ENCODE measurements at places on chromosomes 1 and 21.

DNA sequence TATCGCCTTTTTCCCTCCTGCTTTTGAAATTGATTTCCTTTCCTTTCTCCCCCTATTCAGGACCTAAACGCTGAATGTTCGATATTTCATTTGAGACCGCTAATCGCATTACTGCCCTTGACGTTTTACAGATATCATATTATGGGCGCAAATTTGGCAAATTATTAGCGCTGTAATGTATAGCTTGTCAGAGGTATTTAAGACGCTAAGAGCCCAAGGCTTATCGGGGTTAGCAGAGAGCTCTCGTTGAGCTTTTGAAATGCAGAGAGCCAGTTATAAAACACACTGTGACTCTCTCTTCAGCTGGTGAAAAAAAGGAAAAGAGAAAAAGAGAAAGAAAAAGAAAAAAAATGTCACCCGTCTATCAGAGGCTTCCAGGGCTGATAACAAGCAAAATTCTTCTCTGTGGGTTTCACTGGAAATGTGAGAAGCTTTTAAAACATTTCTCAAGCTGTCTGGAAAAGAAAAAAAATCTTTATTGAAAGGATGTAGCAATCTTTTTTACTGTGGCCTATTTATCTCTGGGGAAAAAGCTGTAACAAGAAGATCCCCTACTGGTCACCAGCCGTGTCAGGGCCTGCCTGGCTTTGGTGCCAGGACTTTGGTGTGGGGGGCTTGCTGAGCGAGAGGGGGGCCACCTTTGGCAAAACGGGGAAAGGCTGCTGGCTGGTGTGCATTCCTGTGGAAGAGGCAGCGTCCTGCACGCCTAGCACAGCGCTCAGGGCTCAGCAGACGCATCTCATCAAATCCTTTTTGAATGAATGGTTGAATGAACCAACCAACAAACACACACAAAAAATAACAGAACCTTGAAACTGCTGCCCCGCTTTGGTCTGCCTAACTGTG, 119.8 kb downstream of the RNF220 start:
- DNase-seq: no peak

DNA sequence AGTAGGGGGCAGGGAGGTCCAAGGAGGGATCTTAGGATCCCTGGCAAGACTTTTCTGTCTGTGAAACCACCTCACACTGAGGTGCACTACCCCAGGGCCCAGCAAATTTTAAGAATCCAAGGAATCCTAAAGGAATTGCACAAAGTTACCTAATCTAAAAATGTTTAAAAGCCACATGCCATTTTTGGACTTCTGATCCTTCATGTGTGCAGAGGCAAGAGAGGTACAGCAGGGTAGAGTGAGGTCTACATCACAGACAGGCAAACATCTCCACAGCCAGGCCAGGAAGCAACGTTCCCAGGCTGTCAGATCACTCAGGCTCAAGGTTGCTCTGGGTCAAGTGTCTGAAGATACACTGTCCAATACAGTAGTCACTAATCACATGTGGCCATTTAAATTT, 324.6 kb upstream of the DUSP10 start:
- no peak for DNase-seq

GRCh38 chr1:48830715-48831114, 54.0 kb upstream of the BEND5 start:
- no peak for DNase-seq

- DNase-seq: no peak
These were observed 12.2 kb downstream of the SMAP2 start for GRCh38 chr1:40385437-40386358.

GRCh38 chr1:180530501-180530900, 28.1 kb upstream of the ACBD6 start:
- DNase-seq: peak; percentile 97

DNA sequence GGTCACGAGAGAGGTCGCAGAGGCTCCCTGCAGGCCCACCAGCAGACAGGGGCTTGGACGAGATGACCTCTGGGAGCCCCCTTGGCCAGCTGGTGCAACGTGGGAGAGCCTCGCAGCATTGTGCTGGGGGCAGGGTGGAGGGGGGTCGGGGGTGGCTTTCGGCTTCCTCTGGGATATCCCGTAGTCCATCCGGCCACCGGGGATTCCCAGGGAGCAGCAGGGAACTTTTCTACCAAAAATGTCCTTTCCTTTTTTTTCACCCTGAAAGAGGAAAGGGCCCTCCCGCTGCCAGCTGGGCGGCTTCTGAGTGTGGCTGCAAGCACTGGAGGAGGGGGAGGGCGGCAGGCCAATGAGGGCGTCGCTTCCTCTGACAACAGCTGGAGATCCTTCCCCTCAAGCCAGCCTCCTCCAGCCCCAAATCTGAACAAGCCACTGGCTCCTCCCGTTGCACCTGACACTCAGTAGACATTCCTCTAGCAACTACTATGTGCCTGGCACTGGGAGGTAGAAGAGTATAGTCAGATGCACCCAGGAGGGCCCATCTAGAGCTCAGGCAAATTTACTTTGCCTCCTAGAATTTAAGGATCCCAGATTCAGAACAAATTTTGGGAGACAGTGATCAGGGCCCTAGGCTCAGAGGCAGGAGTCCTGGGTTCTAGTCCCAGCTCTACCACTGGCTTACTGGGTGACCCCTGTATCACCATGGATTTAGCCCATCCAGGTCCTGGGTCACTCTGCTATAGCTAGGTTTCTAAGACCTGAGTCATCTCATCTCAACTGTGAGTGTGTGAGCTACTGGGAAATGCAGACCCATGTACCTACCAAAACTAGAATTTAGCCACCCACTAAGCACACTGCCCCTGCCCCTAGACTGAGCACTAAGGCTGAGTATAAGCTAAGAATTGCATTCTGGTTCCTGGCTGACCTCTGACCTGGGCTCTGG, 2.7 kb downstream of the MOB3C start:
- DNase-seq: peak; percentile 72

GRCh38 chr1:101995984-101996745, 561 bp downstream of the OLFM3 start:
- no peak for DNase-seq

- DNase-seq: no peak
These were observed 17.7 kb downstream of the NMNAT1 start for GRCh38 chr1:9960706-9961562.

DNA sequence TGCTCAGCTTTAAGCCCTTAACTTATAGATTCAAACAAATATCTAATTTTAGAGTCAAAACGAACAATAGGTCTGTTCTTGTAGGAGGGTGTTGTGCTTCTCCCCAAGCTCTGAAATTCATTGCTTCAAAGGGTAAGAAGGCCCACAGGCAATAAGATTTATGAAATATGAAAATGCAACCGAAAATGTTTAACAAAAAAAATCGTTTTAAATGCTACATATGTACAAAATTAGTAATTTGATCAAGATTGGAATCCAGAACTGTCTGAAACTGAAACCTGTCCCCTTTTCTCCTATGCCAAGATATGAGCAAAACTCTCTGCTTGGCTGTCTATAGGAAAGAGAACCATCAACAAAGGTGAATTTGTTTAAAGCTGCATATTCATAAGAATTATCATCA, 534.3 kb downstream of the PLPP3 start:
- no peak for DNase-seq

- no peak for DNase-seq
These were observed 3.7 kb downstream of the RNF19B start for GRCh38 chr1:32960819-32961355.

DNA sequence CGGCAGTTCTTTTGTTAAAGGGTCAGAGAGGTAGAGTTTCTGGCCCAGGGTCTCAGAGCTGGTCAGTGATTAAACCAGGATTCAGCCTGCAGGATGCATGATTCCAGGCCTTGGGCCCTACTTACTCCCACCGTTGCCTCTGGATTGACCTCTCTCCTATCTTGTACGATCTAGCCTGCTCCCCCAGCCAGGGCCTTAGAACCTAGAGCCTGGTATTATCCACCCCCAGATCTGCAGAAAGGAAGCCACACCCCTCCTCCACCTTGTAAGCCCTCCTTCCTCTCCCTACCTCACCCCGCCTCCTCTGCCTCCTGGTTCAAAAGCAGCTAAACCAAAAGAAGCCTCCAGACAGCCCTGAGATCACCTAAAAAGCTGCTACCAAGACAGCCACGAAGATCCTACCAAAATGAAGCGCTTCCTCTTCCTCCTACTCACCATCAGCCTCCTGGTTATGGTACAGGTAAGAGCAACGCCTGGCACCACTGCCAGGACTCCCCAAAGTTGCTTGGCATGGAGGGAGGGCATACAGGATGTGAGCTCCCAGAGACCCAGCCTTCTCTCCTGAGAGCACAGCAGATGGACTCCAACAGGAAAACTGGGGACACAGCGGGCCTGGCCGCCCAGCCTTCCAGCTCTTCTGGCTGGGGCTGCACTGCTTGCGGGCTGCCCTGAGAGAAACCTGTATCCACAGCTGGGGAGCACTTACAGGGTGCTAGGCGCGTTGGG, at the start of gene CD52:
Gene CD52 (plus strand): TSS at position 347 of the 726 bp plus-strand sequence. CDS start 60 bp downstream, at position 407.
- no peak for DNase-seq

- DNase-seq: no peak
These were observed 29.4 kb downstream of the SPATA46 start for GRCh38 chr1:162347281-162347680.

DNA sequence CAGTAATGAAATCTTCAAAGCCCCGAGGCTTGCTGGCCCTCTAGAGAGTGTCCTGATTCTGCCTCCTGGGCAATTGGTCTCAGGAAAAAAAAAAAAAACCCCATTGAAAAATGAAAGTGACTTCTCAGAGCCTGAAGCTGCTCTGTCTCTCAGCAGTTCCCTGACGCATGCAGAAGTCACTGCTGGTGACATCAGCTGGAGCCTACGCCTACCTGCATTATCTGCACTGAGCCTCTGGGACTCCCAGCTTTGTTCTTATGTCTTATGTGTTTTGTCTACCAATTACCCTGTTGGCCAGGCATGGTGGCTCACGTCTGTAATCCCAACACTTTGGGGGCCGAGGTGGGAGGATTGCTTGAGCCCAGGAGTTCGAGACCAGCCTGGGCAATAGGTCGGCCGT, 10.1 kb upstream of the SLC25A33 start:
- peak; percentile 59 for DNase-seq

DNA sequence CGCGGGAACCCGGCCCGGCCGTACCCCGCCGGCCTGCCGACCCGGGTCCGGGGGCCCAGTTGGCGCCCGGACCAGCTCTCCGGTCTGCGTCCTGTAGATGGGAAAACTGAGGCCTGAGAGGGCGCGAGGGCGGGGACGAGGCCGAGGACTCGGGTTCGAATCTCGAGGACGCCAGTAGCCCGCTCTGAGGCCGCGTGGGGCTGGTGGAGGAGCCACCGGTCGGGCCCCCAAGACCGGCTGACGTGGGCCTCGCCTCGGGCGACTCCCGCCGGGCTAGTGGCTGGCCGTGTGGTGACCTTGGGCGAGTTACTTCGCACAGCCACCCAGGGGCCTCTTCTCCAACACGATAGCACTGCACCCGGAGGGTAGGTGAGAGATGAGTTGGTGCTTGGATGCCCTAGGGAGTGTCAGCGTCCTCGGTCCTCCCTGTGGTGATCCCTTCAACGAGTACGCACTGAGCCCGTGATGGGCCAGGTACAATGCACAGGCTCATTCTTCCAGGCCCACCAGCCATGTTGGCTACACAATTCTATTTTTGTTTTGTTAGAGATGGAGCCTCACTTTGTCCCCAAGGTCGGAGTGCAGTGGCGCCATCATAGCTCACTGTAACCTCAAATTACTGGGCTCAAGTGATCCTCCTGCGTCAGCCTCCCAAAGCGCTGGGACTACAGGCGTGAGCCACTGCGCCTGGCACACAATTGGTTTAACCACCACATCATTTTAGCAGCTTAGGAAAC, 404 bp upstream of the SCMH1 start:
- no peak for DNase-seq

DNA sequence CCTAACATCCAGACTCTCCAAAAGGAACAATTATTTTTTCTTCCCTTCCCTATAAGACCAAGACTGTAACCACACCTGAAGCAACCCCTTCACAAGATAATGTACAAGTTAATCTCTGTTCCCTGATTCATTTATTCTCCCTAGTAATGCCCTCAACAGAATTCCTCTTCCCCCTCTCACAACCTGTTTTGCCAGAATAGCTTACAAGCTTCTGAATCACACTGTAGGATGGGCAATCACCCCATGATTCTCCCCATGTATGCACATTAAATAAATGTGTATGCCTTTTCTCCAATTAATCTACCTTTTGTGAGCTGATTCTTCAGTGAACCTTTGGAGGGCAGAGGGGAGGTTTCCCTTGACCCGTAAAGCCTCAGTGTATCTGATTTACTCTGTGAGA, 20.9 kb upstream of the RNF11 start:
- peak; percentile 91 for DNase-seq

- DNase-seq: peak; percentile 16
These were observed 760 bp upstream of the NPHP4 start for GRCh38 chr1:5992814-5993555.

DNA sequence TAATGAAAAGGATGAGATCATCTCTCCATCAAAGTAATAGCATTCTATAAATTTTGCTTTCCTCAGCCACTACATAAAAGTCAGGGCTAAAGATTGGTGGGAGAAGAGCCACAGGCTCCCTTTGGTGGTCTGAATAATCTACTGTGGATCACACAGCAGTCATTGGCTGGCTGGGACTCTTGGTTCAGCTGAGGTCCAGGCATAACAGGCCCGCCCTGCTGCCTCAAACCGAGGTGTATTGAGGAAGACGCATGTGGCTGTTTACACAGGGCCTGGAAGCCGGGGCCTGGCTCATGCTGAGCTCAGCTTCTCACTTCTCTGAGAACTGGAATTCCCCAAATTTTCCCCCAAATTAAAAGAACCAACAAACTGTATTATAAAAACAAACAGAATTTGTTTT, 139.2 kb downstream of the PTPRC start:
- no peak for DNase-seq

- no peak for DNase-seq
These were observed 6.6 kb downstream of the PKLR start for GRCh38 chr1:155294520-155295182.

DNA sequence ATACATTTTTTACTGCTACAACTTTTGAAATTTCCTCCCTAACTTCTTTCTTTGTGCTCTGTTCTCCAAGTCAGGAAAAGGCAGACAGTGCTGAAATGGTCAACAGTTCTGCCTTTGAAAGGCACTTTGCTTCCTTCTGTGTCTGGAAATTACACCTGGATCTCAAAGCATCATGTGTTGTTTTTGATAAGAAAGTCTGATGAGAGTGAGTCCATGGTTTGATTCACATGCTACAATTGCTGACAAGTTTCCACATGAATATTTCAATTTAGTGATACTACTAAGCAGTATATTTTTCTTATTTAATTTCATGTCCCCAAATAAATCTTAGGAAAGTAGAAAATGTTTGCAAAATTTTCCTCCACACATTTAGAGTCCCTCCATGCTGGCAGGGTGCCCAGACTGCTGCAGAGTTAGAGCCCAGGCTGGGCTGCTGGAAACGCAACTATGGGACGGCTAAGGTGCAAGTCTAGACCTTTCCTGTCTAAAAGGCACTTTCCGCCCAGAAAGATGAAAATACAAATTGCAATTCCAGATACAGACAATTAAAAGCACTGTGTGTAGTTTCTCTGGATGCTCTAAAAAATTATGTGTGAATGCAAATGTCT, 96.6 kb upstream of the RUNX1 start:
- DNase-seq: peak; percentile 45

GRCh38 chr1:9903801-9904527, 6.1 kb downstream of the CTNNBIP1 start:
- no peak for DNase-seq

All from epithelial cell of esophagus (primary cell).